ENCODE measurements at places on chromosomes 3 and 15.

DNA sequence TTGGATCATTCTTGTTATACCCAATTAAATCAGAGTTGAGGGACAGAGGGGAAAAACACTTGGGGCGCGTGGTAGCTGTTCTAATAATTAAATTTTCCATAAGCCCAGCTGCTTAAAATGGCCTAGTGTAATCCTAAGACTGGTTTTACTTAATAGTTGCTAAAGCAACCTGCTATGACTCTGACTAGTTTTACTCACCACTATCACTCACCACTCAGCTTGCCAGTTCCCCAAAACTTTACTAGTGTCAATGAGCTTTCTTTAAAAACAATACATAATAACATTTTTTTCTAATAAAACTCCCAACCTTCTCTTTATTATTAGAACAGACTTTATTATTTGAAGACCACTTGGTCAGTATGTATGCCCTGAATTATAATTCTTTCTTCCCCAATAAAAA lies 49.6 kb downstream of the ECT2 start:
- peak; percentile 18 for DNase-seq

DNA sequence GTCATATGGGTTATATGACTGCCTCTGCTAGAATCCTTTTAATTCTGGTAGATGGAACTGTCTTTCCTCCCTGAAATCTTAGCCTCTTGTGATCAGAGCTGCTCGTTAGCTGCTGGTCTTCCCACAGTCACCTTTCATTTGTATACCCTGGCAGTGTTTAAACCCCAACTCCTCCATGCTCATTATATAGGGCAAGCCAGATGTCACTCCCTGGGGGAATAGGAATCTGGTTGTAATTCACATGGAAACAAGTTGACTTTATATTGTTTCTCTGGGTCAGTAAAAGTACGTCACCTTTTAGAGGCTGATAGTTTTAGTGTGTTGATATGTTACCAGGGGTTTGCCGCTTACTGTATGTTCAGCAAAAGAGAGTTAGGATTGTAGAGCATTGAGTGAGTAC lies 103.5 kb downstream of the ITPR1 start:
- DNase-seq, result no peak

GRCh38 chr3:139427283-139428060 lies 38.0 kb upstream of the COPB2 start:
- peak; percentile 94 for DNase-seq

GRCh38 chr3:105746231-105746996 lies 122.4 kb downstream of the CBLB start:
- DNase-seq, result no peak

DNA sequence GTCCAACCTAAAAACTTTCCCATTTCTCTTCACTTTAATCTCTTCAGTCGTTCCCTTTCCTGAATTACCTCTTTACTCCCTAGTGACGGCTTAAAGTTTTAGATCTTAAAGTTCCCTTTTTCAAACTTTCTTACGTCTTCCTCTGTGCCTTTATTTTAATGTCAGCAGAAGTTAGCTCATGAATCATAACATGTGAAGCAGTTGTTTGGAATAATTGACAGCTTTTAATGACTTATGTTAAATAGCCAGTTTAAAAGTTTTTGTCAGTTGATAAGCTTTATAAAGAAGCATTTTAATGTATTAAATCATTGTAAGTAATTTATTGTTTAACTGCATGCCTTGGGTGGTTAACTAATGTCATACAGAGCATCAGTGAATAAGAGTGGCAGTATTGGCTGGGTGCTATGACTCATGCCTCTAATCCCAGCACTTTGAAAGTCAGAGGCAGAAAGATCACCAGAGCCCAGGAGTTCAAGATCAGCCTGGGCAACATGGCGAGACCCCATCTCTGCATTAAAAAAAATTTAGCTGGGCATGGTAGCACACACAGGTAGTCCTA lies 33.9 kb downstream of the PIK3CA start:
- DNase-seq, result peak; percentile 44

DNA sequence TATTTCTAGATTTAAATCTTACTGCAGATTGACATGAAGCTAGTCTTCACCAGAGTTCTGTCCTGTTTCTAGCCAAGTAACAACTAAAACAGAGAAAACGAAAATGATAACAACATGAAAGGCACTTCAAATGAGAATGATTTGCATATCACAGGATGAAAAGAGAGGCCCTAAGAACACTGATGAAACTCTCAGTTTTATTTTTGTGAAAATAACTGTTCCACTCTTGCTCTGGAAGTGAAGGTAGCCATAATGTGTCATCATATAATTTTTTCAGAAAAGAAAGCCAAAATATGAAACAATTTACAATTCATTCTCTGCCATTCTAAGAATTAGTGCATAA lies 274.4 kb downstream of the ADAMTSL3 start:
- no peak for DNase-seq

- no peak for DNase-seq
Observed at GRCh38 chr15:57376696-57377477, 582 bp downstream of the CGNL1 start.

DNA sequence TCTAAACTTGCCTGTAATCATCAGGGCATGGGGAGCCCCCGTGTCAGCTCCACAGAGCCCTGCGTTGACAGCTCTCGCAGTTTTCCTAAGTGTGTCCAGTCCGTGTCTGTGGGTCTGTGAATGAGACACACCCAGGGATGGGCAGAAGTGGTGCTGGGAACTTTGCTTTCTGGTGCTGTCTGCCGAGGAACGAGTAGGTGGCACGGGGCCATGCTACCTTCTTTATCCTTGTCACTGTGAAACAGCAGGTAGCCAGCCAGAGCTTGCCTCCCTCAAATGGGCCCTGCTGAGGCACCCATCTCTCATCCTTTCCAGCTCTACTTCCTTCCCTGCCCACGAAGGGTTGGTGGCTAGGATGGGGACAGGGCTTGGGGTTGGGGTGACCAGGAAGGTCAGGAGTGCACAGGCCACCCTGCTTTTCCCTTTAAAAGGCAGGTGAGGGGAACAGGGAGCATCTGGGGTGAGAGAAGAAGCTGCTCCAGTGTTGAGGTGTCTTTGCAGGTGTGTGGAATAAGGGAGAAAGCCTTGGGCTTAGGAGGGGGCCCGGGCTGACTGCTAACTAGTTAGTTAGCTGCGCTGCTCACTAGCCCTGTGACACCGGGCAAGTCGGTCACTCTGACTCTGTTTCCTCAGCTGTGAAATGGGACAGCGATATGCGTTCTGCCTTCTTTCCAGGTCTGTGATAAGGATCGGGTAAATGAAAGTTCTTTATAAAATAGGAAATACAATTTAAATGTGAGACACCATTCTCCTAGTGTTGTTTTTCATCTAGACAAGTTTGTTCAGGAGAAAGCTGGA lies 27.9 kb downstream of the PDIA5 start:
- DNase-seq, result no peak

- peak; percentile 93 for DNase-seq
Observed at GRCh38 chr3:4864503-4864902, 114.7 kb upstream of the BHLHE40 start.

- no peak for DNase-seq
Observed at GRCh38 chr15:61086756-61087155, 142.3 kb downstream of the RORA start.

GRCh38 chr15:88249220-88249619 lies 7.3 kb downstream of the NTRK3 start:
- DNase-seq, result no peak
